ENCODE measurements at places on chromosomes 3 and 15.
A peak's percentile ranks its signal among the peaks of the same experiment; 100 is the strongest.

- no peak for DNase-seq
Observed at GRCh38 chr15:80201256-80202015, 48.6 kb downstream of the FAH start.

GRCh38 chr3:197041875-197042488, 12.4 kb upstream of the MELTF start:
- no peak for DNase-seq

DNA sequence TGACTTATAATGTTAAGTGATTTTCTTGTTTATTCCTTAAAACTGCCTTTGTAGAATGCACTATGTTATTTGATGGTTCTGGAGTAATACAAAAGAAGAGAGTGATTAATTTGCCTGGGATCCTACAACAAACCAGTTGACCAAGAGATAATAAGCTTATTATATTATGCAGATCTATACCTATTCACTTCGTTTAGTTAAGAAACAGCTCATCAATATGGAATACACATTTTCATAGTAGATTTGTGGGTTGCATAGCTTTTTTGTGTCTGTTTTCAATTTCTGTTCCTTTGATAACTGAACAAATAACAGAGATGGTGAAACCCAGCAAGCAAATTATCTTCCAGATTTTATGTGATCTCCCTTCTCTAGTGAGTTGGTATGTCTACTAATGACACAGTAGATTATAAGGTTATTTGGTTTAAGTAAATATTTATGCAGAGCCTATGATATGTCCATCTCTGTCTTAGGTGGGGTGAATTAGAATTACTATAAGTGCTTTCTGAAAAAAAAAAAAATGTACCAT, 443.3 kb upstream of the TPRG1 start:
- no peak for DNase-seq

DNA sequence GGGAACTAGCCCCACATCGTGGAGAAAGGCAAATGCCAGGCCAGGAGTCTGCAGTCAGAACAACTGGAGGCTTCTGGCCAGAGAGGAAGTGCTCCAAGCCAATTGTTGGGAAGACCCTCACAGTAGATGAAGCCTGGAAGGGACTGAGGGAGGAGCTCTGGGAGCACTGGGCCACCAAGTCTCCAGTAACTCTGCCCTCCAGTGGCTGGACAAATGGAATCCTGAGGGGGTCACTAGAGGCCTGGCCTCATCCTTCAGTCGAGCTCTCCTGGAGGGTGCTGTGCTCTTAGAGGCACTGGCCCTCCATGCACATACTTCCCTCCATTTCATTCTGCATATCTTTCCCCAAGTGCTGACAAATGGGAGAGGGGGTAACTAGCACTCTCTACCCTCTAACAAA, 103.0 kb downstream of the MYLK start:
- no peak for DNase-seq

DNA sequence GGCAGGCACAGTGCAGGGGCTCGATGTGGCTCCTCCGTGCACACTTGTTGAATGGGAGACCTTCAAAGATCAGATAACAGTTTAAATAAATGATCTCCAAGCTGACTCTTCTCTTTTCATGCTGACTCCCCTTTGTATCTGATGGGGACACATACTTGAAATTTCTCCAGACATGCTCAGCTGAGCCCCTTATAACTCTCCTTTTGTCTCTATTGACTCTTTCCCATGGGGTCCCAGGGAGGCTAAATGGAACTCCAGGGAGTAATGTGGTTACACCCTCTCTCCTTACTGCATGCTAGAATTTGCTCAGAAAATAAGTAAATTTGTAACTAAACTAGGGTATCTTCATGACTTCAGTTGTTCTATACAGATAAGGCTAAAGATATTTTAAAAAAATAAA, 48.2 kb upstream of the TM4SF4 start:
- no peak for DNase-seq

DNA sequence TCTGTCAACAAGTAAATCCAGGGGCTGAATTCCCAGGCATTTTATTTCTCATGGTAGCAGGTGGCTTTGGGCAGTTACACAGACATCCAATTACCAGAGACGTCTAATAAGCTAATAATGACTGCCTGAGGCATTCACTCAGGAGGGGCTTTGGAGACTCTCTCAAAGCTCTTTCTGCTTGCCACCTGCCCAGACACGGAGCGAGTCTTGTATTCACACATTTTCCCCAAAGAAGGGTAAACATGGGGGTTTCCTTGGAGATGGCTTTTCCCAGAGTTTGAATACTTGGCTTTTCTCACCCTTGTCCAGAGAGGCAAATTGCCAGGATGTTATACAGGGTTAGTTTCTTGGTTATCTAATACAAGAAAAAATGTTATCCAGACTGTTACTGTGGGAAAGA, 132.6 kb downstream of the DIPK2A start:
- DNase-seq, result no peak

GRCh38 chr15:39426552-39427532, 154.0 kb upstream of the THBS1 start:
- peak; percentile 61 for DNase-seq

Data from CD4-positive, alpha-beta T cell treated with Interleukin-17A for 4 hours (primary cell).